Activated T-cell treated with anti-CD3 and anti-CD28 coated beads for 24 hours (primary cell): ENCODE measurements at places on chromosomes 4 and X.

- DNase-seq: peak; percentile 80
Observed at GRCh38 chr4:88592600-88593448, 544 bp downstream of the HERC3 start.

- DNase-seq: no peak
Observed at GRCh38 chrX:15988661-15989603, 134.3 kb upstream of the AP1S2 start.

DNA sequence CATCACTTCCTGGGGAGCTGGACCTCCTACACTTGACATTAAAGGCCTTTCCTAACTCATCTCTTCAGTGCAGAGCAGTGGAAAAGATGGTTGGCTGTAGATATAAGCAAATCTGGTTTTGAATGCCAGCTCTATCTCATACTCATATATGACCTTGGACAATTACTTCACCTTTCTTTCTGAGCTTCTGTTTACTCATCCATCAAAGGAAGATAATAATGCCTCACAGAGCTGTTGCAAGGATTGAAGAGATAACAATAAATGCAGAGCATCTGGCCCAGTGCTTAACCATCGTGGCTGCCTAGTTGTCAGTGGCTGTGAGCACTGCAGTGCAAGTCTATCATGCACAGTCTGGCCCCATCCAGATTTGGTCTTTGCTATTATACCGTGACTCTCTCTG is 148.1 kb upstream of the EOLA2 start:
- no peak for DNase-seq

DNA sequence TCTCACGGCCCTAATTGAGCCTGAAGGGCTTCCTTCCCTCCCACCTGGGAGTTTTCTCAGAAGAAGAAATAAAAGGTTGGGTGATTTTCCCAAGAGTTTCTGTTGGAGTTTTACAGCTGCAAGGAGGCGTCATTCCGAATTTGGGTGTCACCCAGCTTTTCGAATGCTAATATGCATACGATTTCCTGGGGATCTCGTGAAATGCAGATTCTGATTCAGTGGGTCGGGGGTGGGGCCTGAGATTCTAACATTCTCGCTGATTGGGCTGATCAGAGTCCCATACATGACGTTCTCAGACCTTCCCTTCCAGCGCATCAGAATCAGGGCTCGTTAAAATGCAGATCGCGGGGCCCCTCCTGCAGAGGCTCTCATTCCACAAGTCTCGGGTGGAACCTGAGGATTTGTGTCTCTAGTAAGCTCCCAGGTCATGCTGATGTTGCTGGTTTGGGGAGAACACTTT is 125.8 kb upstream of the STX18 start:
- DNase-seq: no peak

GRCh38 chrX:39811376-39811775 is 286.4 kb downstream of the BCOR start:
- DNase-seq: no peak

GRCh38 chrX:121093011-121093410 is 45.6 kb downstream of the GLUD2 start:
- DNase-seq: no peak

GRCh38 chr4:76546759-76547742 is 112.0 kb downstream of the SHROOM3 start:
- DNase-seq: no peak

- no peak for DNase-seq
Observed at GRCh38 chr4:79650794-79651431, 242.9 kb upstream of the GK2 start.

DNA sequence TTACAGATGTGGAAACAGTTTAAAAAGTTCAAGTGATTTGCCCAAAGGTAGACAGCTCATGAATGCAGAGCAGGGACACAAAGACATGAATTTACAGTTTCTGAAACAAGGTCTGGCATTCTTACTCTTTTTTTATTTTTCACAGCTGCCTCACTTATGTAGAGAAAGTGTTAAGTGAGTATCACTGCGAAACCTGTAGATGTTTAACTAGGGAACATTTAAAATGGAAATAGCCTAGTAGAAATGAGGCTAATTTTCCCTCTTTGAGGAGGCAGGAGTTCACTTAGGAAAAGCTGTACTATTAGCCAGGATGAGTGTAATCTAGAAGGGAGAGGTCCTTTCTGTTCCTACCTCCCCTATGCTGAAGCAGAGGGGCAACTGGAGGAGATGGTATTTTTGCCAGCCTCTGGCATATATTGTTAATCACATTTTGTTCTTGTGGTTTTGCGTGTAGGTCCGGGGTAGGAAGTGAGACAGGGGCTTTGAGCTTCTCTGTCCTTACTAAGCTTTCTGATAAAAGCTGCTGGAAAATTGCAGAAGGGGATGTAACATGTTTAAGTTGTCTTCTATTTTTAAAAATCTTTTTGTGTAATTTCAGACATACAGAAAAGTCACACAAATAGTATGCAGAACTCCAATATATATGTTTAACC is 492.8 kb upstream of the NR3C2 start:
- DNase-seq: no peak

- no peak for DNase-seq
Observed at GRCh38 chr4:134463771-134464170, 262.2 kb upstream of the PABPC4L start.

- no peak for DNase-seq
Observed at GRCh38 chrX:118225711-118226428, 109.3 kb upstream of the KLHL13 start.

- DNase-seq: no peak
Observed at GRCh38 chr4:92305148-92305877, 1.5 kb downstream of the GRID2 start.

- DNase-seq: no peak
Observed at GRCh38 chr4:184817494-184818215, 8.1 kb downstream of the ACSL1 start.

DNA sequence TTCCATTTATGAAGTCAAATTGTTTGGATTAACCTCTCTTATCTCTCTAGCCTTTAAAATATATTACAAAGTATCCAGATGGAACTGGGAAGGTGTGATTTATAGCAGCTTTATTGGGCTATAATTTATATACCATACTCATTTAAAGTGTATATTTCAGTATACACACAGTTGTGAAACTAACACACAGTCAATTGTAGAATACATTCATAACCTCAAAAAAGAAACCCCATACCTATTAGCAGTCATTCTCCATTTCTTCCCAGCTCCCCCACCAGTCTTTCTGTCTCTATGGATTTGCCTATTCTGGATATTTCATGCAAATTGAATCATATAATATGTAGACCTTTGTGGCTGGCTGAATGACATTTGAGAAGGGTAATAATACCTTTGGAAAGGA is 7.6 kb upstream of the NAP1L5 start:
- DNase-seq: no peak

GRCh38 chr4:10164877-10165283 is 48.3 kb upstream of the WDR1 start:
- DNase-seq: no peak
